ENCODE measurements at places on chromosomes 3 and 15. TPM values are rescaled to one million over a fixed set of nuclear protein-coding genes. Genes with fewer than 3 reads are reported as not detected.

The NPAP1 gene
- total RNA-seq = not detected

The PFN2 gene
- total RNA-seq = 8.2 TPM

The ILDR1 gene
- total RNA-seq = 0.17 TPM

DNA sequence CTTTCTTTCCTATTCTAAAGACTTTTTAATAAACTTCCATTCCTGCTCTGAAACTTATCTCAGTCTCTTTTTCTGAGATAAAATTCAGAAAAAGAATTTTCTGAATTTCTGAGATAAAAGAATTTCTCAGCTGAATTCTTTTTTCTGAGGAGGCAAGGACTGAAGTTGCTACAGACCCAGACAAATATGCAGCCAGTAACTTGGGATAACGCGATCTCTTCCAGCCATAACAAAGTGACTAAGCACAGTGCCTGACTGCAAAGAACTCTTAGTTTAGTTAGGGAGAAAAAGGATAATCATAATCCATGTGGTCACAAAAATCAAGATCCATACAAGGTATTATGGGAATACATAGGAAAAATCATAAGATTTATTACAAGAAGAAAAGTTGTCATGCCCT is 222.0 kb upstream of the GAP43 start:
- DNase-seq = no peak

DNA sequence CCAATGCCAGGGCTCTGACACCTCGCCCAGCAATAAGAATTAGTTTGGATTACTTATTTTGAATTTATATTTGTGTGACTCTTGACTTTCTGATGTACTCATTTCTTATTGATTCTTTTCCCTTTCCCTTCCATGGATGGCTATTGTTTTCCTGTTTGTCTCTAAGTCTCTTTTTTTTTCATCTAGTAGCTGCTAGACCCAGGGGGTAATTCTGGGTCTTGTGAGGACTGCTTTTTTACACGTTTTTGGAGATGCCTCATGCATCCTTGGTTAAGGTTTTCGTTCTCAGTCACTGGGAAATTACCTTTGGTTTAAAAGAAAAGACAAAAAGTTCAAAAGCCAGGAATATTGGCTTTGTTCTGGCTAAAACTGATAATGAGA is 70.2 kb upstream of the STRIT1 start:
- DNase-seq = no peak

GRCh38 chr15:22786868-22787698 is 639 bp downstream of the NIPA1 start:
- peak; percentile 43 for DNase-seq

- no peak for DNase-seq
Observed at GRCh38 chr3:70061096-70061495, 61.6 kb downstream of the SAMMSON start.

DNA sequence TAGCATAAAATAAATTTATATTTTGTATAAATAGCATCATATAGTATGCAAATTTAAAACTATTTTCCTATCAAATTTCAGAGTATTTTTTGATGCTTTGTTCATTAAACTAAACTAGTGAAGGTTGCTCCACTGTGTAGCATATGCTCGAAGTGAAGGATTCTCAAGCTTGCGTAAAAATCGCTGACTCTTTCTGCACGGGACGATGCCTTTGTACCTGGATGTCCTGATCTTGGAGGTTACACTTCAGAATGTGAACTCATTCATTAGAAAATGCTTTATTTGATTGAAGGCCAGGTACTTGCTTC is 305.0 kb downstream of the WDR72 start:
- DNase-seq = no peak

DNA sequence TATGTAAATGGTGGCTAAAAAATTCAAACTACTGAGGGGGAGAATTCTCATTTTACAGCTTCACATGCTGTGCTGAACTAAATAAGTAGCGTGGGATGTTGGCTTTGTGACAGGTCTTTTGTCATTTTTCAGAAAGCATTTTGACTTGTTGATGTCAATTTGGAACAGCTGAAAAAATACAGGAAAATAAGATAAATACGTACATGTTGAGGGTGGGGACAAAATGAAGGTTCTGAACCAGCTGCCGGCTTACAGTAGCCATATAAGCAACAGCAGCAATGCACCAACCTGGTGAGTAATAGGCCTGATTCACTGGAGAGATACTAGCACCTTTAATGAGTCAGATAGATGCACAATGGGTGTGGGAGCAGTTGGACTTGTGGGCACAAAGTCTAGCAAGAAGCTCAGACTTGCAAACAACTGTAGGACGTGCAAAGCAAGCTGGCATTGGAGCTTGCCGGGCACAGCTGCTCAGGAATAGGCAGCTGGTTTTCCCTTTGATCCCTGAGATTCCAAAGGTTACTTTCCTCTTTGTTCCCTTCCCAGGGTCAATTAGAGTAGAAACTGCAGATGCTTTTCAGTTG is 12.9 kb downstream of the B3GNT5 start:
- DNase-seq = no peak

- DNase-seq = no peak
Observed at GRCh38 chr3:414063-414462, 217.5 kb downstream of the CHL1 start.

- DNase-seq = no peak
Observed at GRCh38 chr15:82970078-82970686, 15.8 kb upstream of the RAMAC start.

DNA sequence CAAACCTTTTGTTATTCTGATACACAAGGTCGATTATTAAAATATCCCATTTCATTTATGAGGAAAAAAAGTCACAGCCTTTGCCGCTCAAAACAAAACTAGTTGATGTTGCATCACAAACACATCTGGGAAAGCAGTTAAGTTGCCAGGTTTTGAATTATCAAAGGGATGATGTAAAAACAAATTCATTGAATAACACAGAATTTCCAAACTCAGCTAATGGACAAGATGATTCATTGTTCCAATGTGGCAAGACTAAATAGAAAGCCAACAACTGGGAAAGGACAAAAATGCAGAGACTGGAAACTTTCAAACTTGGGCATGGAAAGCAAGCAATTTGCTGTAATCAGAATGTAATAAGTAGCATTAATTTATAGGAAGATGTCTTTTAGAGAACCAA is 610.0 kb upstream of the ZNF385D start:
- DNase-seq = no peak

DNA sequence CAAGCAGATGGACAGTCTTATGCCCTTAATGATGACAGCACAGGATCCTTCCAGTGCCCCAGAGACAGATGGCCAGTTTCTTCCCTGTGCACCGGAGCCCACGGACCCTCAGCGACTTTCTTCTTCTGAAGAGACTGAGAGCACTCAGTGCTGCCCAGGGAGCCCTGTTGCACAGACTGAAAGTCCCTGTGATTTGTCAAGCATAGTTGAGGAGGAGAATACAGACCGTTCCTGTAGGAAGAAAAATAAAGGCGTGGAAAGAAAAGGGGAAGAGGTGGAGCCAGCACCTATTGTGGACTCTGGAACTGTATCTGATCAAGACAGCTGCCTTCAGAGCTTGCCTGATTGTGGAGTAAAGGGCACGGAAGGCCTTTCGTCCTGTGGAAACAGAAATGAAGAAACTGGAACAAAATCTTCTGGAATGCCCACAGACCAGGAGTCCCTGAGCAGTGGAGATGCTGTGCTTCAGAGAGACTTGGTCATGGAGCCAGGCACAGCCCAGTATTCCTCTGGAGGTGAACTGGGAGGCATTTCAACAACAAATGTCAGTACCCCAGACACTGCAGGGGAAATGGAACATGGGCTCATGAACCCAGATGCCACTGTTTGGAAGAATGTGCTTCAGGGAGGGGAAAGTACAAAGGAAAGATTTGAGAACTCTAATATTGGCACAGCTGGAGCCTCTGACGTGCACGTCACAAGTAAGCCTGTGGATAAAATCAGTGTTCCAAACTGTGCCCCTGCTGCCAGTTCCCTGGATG is 198.7 kb downstream of the AKAP13 start:
- DNase-seq = no peak

- DNase-seq = no peak
Observed at GRCh38 chr3:38552364-38552763, 56.2 kb downstream of the EXOG start.
